ENCODE measurements at places on chromosomes 12 and 14.

- no peak for DNase-seq
These were observed 4.6 kb downstream of the FOXJ2 start for GRCh38 chr12:8037046-8037663.

DNA sequence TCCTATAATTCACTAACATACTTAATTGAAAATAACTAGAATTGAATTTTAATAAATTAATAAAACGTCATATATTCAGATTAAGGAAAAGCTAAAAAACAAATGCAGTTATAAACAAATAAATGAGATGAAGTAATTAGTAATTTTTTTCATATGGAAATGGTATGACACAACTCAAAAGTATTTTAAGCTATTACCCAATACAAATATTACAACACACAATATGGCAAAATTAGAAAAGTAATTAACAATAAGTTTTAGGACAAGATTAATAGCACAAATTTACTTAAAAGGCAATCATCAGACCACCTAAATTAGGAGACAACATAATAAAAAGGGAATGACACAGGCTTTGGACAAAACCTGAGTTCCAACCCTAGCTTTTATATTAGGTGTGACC is 81.7 kb downstream of the EEA1 start:
- no peak for DNase-seq

DNA sequence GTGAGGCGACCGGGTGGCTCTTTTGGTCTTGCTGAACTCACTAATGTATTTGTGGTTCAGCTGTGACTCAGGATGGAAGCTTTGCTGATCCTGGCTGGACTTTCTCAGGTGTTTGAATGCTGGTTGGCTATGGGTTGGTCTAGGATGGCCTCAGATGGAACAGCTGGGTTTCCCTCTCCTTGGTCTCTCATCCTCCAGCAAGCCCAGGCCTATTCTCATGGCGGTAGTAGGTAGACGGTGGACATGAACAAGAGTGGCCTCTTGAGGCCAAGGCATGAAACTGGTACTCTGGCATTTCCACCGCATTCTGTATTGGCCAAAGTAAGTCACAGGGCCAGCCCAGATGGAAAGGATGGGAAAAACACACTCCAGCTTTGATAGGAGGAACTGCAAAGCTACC is 11.8 kb upstream of the POLR3B start:
- no peak for DNase-seq

DNA sequence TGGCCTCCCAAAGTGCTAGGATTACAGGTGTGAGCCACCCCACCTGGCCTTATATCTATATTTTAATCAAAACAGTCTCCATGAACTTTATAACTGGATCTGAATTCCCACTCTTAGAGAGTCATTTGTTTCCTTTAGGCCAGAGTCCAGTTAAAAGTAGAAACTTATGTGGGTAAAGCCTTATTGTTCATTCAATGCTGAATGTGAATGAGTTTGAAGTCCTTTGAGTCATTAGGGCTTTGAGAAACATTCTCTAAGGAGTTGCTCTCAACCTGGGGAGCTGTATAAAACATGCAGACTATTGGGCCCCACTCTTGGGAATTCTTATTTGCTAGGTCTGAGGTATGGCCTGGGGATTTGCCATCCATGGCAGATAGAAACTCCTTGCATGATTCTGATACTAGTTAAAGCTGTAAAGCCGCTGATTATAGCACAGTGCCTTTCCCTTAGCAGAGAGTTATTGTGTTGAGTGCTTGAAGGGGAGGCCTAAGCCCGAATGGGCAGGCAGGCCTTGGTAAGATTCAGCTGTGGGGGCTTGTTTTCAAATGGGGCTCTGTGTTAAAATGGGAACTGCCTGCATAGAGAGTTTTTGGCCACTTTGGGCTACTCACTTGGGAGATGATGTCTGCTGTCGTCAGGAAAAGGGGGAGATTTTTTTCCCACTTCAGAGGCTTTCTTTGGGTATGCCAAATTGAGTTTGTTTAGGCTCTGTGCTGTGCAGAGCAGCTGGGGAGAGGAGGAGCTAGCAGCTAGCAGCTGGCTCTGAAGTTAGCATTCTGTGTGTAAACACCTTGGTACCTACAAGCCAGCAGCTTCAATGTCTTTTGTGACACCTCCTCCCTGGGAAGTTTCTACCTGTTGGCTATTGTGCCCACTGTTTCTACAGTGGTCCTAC is 117.5 kb downstream of the DACT1 start:
- DNase-seq = no peak

DNA sequence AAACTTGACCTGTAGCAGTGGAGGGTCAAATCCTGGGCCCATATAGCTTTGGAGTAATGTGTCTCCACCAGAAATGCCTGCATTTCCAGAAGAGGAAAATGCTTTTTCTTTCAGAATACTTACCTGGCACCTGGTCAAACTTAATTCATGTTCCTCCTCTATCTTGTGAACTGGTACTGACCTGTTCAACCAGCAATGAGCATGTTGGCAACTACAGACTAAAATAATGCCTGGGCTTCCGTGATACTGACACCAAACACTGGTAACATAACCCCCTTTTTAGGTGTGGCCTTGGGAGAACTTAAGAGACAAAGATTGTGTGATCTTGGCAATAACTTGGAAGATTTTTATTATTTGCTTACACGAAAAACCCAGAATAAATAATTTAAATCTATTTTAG is 23.8 kb upstream of the MGST1 start:
- DNase-seq = no peak

DNA sequence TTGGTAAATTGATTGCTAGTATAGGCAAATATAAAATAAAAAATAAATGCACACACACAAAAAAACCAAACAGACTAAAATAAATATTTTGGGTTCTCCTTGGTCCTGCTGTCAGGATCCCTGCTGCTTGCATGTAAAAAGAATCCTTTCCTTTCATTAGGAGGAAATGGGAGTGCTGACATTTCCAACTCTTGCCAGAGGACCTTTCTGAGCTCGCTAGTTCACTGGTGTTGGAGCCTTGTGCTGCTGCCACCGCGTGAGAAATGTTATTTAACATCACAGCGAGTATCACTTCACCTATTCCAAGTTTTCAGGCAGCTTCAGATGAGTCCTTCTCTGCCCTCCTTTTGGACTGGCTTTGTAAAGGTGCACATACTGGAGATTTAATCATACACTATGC is 358.9 kb downstream of the NPAS3 start:
- no peak for DNase-seq

DNA sequence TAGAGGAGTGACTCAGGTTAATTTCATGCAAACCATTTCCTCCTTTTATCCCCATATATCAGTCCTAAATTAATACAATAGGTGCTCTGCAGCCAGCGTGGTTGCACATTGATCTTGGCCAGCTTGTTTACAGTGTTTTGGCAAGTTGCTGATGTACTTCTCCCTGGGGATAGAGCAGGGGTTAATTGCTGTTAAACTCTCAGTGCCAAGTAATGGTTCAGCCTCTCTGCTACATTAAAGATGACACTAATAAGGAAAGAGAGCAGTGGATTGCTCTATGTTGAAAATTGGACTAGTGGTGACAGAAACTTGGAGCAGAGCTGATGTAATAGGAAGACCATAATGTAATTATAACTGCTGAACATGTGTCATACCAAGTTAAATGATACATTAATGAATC is 717.5 kb downstream of the RERGL start:
- DNase-seq = no peak

DNA sequence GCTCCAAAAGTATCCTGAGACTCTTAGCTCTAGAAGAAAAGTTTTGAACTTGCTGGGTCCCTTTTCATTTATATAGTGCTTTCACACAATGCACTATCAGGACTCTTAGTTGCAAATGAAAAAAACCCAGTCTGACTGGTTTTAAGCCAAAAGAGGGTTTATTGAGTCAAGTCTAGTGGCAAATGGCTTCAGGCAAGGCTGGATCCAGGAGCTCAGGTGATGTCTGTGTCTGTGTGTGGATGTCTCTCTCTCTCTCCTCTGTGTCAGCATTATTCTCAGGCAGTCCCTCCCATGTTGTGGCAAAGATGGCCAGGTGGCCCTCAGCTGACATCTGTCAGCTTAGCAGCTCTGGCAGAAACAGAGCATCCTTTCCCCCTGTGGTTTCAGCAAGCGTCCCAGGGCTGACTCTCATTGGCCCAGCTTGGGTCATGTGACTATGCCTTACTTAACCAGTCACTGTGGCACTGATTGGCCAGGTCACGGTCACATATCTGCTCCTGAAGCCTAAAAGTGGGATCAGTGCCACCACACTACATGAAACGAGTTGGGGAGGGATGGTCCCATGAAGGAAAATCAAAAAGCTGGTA is 6.2 kb downstream of the TMEM120B start:
- DNase-seq = no peak

- DNase-seq = no peak
These were observed 9.1 kb downstream of the C14orf93 start for GRCh38 chr14:23000860-23001259.

DNA sequence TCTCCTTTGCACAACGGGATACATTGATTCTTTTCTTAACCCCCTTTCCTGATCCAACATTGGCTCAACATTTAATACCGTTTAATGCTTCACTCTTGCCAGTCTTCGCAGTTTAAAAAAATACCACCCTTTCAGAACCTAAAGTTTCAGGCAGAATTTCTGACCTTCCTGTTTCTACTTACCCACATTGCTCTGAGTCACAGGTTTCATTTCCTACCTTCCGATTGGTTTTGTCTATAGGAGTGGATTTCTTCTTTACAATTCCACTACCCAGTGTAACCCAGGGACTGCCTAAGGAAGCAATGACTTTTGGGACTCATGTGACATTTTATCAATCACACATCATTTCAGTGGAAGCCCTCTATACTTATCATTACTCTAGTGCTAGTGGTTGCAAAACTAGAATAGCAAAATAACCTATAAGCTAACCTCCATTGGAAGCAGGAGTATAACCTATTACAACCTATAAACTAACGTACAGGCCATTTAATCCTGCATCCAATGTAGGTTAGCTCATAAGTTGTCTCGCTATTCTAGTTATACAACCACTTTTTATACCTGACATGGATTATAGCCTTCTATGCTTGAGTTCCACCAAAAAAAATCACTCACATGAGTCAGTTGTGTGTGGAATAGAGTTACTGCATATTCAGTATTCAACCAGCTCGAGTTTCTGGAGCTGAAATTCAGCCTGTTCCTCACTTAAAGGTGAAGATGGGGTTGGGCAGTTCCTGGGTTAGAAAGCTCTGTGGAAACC is 64.9 kb upstream of the KITLG start:
- DNase-seq = no peak

DNA sequence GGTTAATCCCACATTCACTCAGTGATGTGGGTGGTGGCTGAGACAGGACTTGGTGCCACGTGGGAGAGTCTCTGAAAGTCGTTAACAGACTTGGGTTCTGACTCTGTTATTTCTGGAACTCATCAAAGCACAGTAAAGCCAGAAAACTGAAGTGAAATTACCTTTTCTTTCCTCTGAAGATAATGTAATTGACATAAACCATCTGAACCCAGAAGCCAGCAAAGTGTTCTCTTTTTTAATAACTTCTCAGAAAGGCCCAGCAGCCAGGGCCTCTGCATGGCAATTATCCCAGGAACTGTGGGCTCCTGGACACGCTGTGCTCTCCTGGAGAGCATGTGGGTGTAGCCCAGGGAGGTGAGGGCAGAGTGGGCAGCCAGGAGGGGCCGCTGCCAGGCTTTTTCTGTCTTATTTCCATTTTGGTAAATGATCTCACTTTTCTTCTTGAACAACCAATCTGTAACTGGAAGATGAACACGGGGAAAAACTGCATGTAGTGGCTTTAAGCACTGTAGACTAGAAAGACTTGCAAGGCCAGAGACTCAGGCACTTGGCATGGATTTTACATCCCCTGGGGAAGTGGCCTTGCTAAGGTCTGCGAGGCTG is 444.1 kb upstream of the TMEM132C start:
- DNase-seq = no peak

DNA sequence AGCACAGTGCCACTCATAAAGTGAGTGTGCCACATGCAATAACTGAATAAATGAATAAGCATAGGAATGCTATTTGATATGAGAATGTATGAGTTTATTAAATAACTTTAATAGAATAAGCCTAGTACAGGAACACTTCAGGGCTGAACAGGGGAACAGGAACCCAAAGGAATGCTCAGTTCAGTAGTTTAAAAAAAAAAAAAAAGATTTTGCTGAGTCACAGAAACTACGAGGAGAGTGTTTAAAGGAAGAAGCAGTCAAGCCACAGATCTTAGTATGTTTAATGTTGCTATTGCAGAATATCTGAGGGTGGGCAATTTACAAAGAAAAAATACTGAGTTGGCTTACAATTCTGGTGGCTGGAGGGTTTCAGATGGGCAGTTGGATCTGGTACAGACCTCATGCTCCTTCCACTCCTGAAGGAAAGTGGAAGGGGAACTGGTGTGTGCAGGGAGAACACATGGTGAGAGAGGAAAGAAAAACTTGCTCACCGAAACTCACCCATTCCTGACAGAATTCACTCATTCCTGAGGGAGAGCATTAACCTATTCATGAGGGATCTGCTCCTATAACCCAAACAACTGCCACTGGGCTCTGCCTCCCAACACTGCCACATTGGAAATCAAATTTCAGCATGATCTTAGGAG is 880.3 kb upstream of the MGAT4C start:
- no peak for DNase-seq

- DNase-seq = no peak
These were observed 13.9 kb downstream of the ERG28 start for GRCh38 chr14:75646762-75647161.

DNA sequence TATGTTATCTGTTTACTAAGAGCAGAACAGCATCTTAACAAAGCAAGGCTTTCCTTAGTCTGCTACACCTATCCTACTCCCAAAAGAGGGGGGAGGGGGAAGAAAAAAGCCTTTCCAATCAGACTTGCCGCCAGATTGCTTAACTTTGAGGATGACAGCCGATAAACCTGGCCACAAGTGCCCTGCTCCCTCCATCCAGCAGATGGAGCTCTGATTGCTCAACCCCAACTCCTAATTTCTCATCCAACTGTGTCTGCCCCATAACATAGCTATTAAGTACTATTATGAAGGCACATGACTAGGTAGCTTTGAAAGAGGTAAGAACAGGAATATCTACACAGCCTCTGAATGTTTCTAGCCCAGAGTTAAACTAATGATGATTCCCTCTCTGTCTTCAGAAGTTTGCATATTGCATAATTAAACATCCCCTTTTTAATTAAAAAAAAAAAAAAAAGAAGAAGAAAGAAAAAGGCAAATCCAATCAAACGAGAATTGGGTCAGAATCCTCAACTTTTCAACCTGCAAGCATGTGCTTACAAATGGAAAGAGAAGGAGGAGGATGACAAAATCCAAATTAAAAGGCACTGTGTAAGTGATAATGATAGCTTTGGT is 247.4 kb downstream of the GALC start:
- DNase-seq = peak; percentile 17

DNA sequence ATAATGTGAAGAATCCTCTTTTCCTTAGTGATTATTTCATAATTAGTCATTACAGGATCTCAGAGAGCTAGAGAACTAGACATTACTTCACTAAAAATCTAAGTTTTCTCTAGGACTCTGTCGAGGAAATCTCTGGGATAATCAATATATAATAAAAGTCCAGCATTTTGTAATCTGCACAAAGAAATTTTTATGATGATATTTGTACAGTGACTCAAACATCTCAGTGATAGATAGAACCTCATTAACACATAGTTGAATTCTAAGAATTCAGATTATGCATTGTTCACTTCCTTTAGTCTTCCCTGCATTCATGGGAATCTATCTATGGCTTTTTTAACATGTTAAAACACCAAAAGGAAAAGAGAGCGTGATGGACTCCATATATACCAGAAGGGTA is 11.0 kb downstream of the ITPR2 start:
- DNase-seq = no peak

All from H1 (cell line).